SJSA1 (cell line): ENCODE measurements at places on chromosomes 6 and 20. TPM values are rescaled to one million over a fixed set of nuclear protein-coding genes. Genes with fewer than 3 reads are reported as not detected.
A peak's percentile ranks its signal among the peaks of the same experiment; 100 is the strongest.

DNA sequence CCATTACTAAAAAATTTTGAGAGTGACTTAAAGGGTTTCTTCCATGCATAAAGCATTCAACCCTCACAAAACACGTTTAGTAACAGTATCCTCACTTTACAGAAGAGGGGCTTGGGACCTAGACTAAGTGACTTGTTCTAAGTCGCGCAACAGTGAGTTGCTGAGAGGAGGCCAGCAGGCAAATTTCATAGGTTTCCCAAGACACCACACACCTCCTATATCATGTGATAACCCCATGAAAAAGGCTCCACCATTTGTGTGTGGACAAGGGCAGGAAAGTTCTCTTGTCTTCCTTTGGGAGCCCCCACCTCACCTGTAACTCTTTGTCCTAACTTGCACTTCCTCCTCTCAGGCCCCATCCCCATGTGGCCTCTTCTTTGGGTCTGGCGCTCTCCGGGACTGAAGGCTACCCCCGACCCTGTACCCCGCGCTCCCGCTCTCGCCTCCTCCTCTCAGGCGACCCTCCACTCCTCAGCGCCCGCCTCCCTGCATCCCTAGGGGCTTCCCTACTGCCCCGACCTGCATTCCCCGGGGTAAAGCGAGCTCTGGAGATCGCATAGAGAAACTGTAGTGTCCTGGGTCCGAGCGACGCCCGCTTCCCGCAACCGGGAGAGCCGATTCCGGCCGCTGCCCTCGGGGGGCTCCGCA lies 392 bp downstream of the PSMB8 start:
- DNase-seq: no peak

DNA sequence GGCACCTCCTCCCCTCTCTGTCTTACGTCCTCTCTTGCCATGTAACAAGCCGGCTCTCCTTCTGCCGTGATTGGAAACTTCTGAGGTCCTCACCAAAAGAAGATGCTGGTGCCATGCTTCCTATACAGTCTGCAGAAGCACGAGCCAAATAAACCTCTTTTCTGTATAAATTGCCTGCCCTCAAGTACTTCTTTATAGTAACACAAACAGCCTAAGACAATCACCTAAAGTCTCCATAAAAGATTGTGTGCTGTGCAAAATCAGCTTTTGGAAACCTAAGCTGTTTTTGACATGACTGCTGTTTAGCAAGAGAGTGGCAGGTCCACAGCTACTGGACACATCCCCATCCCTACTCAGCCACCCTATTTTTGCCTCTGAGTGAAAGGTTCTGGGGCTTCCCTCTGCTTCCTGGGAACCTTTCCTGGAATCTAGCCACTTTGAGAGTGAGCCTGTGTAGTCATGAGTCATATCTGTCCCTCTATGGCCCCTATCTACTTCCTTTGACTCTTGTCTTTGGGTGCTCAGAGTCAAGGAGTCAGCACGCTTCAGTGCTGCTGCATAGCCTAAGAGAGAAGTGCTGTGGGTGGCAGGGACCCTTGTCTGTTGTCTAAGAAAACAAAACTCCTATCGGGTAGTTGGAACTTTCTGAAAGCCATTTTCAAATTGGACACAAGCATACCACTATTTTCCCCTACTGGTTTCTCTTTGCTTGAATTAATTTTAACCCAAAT lies 110.0 kb downstream of the PPP1R14C start:
- peak; percentile 33 for DNase-seq

GRCh38 chr20:62994869-62995281 lies 11.9 kb downstream of the BHLHE23 start:
- no peak for DNase-seq

- no peak for DNase-seq
Measured at GRCh38 chr6:37523412-37523811, 23.7 kb upstream of the CCDC167 start.

DNA sequence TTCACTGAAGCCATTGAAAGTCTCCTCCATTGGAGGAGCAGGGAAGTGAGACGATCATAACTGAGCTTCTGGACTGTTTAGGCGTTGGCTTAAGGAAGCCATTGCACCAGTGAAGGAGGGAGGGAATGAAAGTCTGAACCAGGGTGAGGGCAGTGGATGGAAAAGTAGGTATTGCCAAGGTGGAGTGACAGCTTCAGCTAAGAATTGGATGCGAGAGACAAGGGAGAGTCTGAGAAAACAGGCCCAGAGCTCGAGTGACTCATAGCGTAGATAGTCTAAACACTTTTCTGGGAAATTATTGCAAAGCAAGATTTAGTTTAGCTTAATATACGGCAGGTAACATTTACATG lies 4.5 kb downstream of the DSP start:
- DNase-seq: no peak

GRCh38 chr6:45021676-45022075 lies 306.5 kb upstream of the RUNX2 start:
- peak; percentile 53 for DNase-seq

- no peak for DNase-seq
Measured at GRCh38 chr6:149267072-149267471, 50.4 kb upstream of the TAB2 start.

DNA sequence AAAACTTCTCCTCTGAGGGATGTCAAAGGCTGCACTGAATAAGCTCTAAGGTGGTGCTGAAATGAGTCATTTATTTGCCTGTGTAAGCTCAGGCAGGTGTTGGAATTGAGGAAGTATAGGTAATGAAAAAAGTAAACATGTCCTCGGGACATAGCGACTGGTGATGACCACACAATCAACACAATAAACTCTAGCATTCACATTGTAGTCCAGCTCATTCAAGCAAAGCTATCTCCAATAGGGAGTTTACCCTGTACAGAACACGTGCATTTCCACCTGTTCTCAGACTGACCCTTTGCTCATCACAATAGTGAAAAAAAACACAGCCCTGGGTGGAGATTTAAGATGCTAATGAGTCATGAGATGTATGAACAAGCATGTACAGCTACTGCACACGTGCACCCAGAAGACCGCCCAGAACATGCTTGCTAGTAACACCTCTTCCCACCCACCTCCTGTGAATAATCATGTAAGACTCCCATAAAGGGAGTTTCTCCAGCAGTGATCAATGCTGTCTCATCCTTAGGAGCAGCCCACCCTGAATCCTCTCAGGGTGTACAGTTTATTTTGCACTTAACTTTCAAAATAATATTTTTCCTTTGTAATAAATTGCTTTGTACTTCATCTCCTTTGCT lies 33.0 kb upstream of the POU5F1 start:
- peak; percentile 67 for DNase-seq

DNA sequence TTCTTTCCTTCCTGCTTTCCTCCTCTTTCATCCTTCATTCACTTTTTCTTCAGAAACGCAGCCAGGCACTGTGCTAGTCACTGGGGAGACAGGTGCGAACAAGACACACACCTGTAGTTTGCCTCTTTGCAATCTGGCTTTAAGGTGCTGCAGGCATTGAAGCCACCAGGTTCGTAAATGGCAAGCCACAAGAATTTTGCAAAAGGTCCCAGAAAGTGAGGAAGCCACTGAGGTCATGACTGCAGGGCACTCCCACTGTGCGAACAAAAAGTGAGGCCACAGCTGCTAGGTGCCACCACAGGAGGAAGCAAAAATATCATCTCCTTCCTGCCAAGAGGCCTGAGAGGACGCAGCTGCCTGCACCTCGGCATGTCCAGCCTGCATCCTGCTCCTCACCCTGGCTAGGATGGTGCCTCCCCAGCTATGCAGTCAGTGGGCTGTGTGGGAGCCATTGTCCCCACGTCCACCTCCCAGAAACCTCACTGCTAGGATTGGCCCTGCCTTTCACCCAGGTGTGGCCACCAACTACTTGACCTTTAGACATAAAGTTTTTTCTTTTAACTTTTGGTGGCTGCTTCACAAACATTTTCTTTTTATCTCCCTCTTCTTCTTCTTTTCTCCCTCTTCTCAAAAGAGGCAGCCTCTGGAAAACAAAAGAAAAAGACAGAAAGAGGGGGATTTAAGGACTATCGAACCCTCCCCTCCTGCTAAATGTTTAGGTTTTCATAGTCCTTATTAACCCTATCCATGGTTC lies 230.8 kb downstream of the BCAS1 start:
- no peak for DNase-seq

DNA sequence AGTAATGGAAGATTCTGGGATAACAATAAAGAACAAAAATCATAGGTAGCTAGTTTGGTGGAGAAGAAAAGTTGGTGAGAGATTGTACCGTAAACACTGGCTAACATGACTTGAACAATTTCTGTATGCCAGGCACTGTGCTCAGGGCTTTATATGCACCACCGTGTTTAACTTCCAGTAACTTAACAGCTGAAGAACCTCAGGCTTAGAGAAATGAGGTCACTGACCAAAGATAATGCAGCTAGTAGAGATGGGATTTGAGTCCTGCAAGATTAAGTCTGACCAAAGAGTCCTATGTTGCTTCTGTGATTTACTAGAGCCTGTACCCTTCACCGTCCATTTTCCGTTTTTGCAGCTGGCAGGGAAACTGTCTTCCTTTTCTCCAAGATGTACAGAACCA lies 2.7 kb downstream of the CSTF1 start:
- no peak for DNase-seq

- DNase-seq: no peak
Measured at GRCh38 chr6:34305982-34306708, 57.3 kb upstream of the SMIM29 start.

DNA sequence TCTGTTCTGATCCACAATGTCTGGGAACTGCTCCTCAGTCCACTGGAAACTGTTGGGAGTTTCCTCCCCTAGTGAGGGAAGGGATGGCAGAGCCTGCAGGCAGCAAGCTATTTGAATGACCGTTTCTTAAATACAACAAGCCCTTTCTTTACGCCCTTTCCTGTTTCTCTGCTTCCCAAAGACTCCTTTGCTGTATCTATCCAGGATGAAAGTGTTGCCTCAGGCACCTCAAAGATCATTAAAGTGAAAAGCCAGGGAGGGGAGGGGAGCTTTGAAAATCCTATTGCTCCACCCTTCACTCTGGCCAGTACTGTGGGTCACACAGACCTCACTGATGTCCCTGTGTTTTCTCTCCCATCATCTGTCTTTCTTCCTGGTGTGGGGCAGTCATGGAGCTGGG lies 213.1 kb downstream of the RNF144B start:
- DNase-seq: no peak

DNA sequence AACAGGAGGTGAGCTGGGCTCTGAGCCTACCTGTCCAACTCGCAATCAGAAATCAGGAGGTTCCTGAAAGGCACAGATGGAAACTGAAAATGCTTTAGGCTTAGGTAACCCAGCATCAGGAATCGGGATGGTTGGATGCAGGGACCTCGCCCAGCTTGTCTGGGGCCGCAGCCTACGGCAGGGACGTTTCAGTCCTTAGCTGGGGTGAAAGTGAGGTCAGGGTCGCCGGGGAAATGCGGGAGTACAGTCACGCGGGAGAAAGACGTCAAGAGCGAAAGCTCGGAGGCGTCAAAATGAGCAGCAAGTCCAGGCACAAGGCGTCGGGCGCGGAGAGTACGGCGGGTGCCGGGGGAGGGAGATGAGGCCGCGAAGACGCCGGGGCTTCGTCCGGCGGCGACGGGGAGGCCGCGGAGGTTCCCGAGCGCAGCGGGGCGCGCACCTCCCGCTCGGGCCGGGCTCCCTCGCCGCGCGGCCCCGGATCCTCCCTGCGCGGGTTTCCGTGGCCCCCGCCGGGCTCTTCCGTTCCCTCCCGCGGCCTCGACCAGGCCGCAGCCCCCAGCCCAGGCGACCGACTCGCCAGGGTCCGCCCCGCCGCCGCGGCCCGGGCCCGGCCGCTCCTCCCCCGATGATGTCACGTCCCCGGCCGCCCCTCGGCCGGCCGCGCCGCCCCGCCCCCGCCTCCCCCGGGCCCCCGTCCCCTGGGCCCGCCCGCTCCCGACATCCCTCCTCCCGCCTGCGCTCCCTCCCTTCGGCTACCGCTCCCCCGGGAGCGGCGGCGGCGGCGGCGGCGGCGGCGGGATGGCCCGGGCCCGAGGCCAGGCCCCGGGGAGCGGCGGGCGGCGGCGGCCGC lies at the start of gene EBF4:
Gene EBF4, plus strand, starts transcription at position 745 of the 850 bp plus-strand sequence. CDS start 866 bp downstream, outside the sequence.
- peak; percentile 46 for DNase-seq

- DNase-seq: no peak
Measured at GRCh38 chr20:53847139-53847836, 223.1 kb downstream of the BCAS1 start.

- no peak for DNase-seq
Measured at GRCh38 chr20:16692009-16692408, 37.8 kb upstream of the SNRPB2 start.

GRCh38 chr6:79421001-79421411 lies 116.2 kb downstream of the LCA5 start:
- no peak for DNase-seq

DNA sequence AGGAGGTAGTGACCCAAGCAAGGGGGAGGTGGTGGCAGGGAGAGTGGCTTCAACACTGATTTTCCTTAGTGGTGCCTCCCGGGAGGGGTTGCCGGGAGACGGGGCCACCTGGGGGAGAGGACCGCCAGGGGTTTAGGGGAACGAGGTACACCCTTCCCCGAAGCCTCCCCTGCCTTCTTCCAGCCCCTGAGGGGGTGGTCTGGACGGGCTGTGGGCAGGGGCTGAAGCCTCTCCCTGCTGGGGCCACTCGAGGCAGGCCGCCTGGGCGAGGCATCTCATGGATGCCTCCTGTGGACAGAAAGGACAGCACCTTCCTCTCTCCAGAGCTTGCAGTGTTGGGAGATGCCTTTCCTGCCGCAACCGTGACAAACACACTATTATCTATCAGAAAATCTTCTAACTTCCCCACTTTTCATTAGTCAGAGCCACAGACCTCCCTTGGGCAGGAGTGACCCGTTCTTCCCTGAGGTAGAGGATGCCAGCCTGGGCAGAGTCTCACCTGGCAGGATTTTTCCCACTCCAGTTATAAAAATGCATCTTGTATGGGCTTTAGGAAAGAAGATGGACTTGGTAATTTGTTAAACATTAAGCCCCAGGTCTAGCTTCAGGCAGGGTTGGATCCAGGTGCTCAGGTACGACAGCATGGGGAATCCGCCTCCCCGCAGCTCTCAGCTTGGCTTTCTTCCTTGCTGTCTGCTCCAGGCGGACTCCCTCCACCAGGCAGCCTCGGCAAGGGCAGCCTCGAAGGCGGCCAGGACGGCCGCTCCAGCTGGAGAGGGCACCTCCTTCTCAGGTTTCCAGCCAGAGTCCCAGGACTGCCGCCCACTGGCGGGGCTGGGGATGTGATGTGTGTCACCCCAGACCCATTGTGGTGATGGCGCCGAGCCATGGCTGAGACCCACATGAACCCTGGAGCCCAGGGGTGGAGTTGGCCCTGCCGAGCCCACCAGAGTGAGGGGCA lies 11.0 kb downstream of the HRH3 start:
- DNase-seq: no peak

- no peak for DNase-seq
Measured at GRCh38 chr20:2739042-2739398, 46.4 kb downstream of the EBF4 start.

DNA sequence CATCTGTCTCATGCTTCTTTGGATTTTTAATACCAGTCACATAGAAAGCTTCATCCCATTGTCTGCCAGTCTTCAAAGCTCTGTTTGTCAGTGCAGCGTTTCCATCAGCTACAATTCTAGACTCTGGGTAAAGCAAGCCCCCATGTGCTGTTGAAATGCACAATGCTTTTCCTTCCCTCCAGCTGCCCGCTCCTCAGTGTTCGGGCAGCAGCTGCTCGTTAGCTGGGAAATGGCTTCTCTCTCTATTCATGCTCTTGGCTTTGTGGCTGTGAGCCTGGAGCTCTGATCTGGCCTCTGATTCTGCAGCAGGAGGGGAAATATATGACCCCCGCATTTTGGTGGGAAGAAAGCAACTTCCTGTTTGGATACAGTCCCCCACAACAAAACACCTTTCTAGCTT lies 213.0 kb upstream of the CDYL start:
- DNase-seq: no peak

RNF182 gene
- total RNA-seq: 3.1 and 7.2 TPM in 2 replicates

HLA-DMA gene
- total RNA-seq: 0.24 TPM in 1 of 2 replicates, not detected in the other

SYNDIG1 gene
- not detected in 2 replicates for total RNA-seq

MYB gene
- 0.16 TPM in 1 of 2 replicates, not detected in the other for total RNA-seq

OR11A1 gene
- not detected in 2 replicates for total RNA-seq

MEI4 gene
- not detected in 2 replicates for total RNA-seq

ASIP gene
- total RNA-seq: not detected in 2 replicates

PTCRA gene
- total RNA-seq: not detected in 2 replicates

TSHZ2 gene
- not detected in 2 replicates for total RNA-seq
